Stimulated activated CD4-positive, alpha-beta T cell treated with anti-CD3 and anti-CD28 coated beads, Interleukin-4, amount 100 ng/mL, for 48 hours (primary cell): ENCODE measurements at places on chromosomes 2 and 18.

DNA sequence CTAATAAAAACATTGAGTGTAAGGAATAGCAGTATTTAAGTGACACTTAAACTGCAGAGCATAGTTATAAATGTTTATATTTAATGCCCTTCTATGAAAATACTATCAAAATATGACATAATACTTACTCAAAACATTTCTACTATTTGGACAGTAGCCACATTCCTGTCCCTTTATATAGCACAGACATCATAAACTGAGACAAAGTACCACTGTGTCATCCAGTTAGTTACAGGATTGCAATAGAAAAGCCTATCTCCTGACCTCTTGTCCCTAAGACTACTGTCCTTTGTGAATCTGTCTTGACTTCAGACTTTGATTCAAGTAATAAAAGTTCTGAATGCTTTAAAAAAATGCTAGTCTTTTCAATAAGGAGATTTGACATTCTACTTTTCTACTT lies 1528.5 kb upstream of the NXPH2 start:
- no peak for DNase-seq

GRCh38 chr2:137607722-137608318 lies 356.5 kb upstream of the HNMT start:
- DNase-seq: no peak

GRCh38 chr2:205770577-205770976 lies 88.3 kb downstream of the NRP2 start:
- DNase-seq: no peak

GRCh38 chr18:31576670-31577069 lies 15.0 kb upstream of the TTR start:
- no peak for DNase-seq

- DNase-seq: no peak
Observed at GRCh38 chr2:127906206-127906926, 20.6 kb upstream of the AMMECR1L start.

DNA sequence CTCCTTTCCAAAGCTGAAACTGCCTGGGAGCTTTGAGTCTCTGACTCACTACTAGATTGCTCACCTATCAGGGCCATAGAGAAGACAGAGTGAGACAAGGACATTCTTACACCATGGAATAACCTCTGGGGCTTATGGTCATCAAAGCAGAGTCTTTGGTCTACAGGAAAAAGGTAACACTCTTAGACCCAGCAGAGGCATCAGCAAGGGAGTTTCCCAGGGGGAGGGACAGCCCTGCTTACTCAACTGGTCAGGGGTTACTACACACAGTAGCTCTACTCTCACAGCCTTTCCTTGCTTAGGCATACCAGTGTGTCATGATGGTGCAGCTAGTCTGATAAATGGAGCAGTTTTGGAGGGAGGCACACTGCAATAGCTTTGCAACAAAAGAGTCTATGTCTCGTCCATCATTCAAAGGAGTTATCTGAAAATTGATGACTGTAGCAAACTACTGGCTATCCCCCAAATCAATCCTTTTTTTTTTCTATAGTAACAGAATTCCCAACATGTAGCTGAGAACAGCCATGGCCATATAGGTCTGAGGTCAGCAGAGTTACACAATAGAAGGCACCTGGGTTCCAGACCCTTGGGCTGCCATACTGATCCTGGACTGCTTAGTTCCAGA lies 22.4 kb upstream of the CD28 start:
- DNase-seq: no peak

GRCh38 chr18:4931209-4931608 lies 265.8 kb downstream of the AKAIN1 start:
- DNase-seq: no peak

DNA sequence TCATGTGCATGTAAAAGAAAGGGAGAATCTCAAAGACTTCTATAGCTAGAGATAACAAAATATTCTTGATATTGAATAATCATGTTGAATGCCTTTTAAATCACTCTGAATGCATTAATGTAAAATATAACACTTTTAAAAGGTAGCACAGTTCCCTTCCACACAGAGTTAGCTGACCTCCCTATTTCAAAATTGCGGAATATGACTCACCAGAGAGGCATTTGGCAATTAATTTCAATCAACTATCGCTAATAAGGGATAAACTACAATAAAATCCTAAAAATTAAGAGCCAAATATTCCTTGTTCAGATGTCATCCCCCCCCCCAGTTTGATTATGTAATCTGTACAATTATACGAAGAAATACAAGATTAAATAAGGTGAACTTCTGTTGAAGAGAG lies 29.3 kb downstream of the ZC3H15 start:
- DNase-seq: no peak

- no peak for DNase-seq
Observed at GRCh38 chr2:96940001-96940615, 46.3 kb downstream of the FAM178B start.

GRCh38 chr2:219684721-219685689 lies 57.6 kb downstream of the SLC4A3 start:
- DNase-seq: peak; percentile 40

DNA sequence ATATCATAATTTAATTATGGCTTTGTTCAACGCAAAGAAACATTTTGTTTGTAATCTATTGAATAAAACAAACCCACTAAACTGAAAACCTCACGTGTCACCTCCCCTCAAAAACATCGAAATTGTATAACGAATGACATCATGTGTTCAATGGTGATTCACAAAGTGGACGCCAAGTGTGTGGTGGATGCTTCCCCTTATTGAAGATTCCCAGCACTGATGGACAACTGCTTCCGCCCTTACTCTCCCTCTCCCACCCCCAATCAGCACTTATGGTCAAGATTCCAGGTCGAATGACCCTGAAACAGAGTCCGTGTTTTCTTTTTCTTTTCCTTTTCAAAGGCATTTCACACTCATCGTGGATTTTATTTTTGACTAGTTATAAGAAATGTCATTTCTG lies 383.0 kb upstream of the SMIM21 start:
- DNase-seq: no peak

DNA sequence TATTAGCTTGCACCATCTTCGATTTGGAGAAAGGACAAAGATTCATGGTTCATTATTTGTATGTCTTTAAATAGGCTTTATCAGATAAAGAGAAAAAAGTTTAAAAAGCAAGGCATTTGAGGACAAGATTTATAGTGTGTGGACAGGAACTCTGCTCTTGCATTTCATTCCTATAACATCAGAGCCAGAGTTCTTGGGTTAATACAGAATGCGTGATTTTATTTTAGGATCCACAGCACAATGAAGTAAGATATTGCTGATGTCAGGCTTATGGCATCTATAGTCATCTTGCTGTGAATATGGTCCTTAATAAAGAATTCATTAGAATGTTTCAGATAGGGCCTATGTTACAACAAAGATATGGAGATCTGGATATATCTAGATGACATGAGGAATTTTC lies 19.7 kb downstream of the RASGRP3 start:
- no peak for DNase-seq

- no peak for DNase-seq
Observed at GRCh38 chr2:28488858-28489575, 6.8 kb upstream of the PLB1 start.

DNA sequence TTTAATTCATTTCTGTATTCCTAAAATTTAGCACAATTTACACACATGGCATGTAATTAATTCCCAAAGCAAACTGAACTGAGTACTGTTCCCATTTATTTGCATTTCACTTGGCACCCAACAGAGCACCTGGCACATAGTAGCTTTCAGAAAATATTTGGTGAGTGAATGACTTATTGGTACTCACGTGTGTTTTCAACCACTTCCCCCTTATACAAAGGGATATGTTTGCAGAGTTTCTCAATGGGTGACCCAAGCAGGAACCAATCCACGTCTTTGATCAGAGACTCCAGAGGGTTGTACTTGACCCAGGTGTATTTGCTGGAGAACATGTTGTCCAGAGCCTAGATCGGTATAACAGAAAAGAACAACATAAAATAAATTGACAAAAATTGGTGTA lies 6.6 kb downstream of the GKN2 start:
- DNase-seq: no peak

DNA sequence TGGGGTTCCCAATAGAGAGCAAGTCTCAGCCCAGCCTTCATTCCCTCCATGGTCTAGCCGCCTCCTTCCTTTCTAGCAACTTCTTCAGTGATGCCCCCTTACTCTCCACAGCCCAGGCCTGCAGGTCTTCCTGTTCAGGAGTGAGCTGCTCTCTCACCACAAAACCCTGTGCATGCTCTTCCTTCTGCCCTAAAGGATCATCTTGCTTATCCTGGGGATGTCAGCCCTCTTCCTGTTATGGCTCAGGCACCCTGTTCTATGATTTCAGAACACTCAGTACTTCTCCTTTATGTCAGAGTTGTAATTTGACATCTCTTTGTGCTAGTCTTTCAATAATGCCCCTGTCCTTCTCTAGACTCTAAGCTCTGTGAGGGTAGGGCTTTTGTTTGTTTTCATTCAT lies 19.4 kb downstream of the TMEM178A start:
- no peak for DNase-seq

- DNase-seq: no peak
Observed at GRCh38 chr18:22439447-22439846, 21.7 kb upstream of the CTAGE1 start.

DNA sequence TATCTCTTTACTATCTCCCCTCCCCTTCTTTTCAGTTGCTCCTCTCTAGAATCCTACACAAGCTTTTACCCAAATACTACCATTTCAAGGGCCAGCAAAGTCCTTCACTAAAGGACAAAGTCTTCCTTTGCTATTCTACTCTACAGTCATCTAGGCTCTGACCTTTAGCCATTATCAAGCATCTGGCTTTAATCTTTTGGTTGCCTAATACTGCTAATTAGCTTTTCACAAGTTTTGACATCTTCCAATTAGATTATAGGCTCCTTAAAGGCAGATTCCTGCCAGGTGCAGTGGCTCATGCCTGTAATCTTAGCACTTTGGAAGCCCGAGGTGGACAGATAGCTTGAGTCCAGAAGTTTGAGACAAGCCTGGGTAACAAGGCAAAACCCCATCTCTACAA lies 194.4 kb downstream of the SH3BP4 start:
- no peak for DNase-seq

DNA sequence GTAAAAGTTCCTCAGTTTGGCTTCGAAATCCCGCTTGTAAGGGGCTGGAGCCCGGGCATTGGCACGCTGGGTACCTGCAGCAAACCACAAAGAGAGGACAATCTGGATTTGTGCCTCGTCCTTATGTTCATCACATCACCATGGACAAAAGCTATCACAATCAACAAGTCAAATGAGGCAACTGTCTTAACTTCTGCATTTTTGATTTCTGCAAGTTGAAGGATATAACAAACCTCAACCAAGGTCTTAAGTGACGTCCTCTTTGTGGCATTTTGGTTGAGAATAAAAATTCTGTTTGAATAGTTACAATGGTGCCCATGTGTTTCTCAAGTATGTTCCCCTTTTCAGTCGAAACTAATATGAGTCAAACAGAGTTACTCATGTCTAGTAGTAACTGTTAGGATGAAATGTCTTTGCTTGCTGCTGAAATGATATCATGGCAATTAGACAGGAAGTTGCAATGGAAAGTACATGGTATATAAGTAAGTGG lies 70.8 kb upstream of the STK17B start:
- DNase-seq: no peak

GRCh38 chr18:13525381-13526029 lies 200.9 kb downstream of the FAM210A start:
- no peak for DNase-seq

DNA sequence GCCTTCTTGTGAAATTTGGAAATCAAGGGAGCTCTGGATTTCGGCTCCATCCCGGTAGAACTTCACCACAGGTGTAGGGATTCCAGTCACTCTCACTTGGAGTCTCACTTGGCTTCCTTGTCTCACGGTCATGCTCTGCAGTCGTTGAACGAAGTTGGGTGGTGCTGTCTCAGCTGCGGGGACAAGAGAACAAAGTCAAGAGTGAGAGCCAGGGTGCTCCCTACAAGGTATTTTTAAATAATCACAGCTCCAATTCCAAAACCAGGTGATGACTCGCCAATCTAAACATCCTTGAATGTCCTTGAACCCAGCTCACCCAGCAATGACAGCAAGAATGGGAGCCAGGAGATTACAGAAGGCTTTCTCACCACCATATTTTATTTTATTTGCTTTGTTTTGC lies 6.7 kb downstream of the TTN start:
- no peak for DNase-seq

- no peak for DNase-seq
Observed at GRCh38 chr2:240328526-240328925, 106.9 kb upstream of the GPC1 start.

DNA sequence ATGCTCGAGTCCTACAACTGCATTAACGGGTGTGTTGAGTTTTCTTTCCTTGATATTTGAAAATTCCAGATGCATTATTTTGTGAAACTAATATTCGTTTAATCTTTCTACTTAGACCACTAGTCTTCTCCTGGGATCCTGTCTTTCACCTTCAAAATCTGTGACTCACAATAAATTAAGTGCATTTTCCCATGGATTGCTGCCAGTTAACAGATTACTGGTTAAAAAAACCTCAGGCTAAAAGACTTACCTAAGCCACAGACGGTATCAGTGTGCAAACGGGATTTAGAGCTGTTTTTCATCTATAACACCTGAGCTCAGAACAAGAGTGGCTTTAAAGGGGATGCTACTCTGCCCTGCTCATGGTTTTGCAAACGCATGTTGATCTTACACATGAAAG lies 10.2 kb downstream of the FECH start:
- DNase-seq: no peak

DNA sequence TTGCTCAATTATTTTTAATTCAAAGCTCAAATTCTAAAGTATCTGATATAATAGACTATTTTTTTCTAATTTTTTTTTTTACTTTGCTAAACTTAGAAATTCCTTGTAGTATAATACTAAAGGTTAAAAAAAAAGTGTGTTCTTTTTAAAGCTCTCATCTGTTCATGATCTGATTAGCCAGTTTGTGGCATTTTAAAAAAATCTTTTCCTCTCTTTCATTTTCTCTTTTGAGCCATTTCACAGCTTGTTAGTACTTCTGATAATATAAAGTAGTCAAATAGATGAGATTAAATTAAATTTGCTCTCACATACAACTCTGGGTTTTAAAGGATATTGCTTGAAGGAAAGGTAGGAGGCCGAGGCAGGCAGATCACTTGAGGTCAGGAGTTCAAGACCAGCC lies 40.7 kb upstream of the NEMP2 start:
- no peak for DNase-seq

DNA sequence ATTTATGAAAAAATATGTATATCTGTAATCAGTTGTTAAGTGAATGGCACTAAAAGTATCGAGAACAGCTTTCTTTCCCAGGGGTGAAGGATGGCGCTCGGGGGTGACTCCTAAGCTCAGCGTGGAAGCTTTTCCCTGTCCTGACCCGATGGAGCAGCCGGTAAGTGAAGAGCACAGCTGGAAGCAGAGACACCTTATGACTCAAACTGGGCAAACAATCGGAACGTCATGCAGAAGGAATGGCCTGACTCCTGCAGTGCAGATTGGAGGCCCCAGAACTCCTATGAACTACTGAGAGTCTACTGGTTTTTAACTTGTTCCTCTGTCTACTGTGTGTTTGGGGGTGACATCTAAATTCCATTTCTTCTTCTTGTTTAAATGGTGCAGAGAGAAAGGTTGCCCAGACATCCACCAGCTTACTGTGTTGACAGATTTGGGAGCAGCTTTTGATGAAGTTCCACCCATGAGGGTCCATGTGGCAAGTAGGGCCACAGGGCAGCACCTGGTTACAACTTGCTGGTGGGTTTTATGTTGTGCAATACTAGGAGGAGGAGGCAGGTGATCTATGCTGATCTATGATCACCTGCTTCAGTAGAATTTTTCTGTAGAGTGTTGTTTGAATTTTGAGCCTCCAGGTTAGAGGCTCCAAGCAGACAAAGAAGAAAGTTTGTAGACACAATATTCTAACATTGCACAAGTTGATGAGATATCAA lies 52.8 kb upstream of the TMEM182 start:
- no peak for DNase-seq

GRCh38 chr2:37323781-37324535 lies 675 bp downstream of the PRKD3 start:
- no peak for DNase-seq
